Activated CD4-positive, alpha-beta T cell treated with anti-CD3 and anti-CD28 coated beads, Interleukin-2, amount 50 U/mL, for 48 hours (primary cell): ENCODE measurements at places on chromosomes 11 and 22.

DNA sequence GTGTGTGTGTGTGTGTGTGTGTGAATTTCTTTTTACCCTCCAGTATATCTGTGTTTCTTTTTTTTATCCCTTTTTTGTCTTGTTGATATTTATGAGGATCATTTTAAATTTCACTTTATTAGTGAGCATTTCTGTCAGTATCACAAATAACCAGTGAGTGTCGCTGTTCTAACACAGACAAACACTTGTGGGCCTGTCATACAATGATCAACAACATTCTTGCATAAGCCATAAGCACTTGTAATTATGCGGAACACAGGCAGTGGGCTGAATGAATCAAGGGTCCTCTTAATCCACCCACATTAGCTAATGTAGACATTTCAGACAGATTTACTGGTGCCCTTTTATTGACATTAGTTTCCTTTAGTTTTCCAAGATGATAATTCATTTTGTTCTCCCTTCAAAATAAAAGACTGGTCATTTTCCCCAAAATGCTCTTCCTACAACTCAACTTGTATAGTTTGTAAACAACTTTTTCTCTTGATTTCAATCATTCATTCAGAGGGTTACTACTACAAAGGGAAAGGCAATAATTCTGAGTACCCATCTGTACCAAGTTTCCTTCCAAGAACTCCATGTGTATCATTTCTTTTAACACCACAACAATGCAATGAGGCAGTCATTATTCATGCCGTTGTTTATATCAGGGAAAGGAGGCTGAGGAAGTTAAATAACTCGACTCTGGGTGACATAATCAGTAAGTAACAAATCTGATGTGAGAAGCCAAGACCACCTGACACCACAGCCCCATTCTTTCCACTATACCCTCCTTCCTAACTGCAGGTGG, 34.5 kb upstream of the ANO3 start:
- no peak for DNase-seq

DNA sequence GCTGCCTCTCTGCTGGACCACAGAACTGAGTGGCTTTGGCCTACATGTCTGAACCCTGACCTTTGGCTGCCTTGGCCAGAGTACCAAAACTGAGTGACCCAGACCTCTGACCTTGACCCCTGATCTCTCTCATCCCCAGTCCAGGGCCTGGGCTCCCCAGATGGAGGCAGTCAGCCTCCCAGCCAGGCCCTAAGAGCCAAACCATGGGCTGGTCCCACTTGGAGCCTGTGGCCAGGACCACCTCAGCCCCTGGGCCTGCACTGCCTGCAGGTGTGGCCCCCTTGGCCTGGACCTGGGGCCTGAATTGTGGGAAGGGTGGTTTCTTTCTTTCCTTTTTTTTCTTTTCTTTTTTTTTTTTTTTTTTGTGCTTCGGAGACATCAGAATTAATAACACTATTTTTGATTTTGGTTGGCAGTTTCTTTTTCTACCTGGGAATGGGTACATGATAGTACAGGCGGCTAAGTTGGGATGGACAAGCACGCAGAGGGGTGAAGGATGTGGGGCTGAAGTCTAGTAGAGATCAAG, 806 bp upstream of the SIPA1 start:
- DNase-seq: no peak

- no peak for DNase-seq
These were observed 27.6 kb downstream of the ZNF280B start for GRCh38 chr22:22480940-22481339.

- peak; percentile 78 for DNase-seq
These were observed 43.6 kb downstream of the LRRC32 start for GRCh38 chr11:76626921-76627401.

- no peak for DNase-seq
These were observed 2.6 kb downstream of the TMPRSS4 start for GRCh38 chr11:118079491-118079890.

DNA sequence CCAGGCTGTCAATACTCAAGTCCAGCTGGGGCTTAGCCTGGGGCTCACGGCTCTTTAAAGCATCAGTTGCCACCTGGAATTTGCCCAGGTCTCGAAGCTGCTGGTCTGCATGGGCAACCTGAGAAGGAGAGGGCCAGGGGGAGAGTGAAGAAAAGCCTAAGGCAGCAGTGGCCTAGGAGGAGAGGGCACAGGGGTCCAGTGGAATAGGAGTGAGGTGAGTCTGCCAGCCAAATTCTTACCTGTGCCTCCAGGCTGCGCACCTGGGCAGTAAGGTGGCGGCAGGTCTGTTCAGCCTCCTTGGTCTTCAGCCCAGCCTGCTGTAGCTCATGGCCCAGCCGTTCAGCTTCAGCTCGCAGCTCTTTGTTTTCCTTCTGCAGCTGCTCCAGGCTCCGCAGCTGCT, 10.0 kb downstream of the IL18BP start:
- no peak for DNase-seq

GRCh38 chr22:30733181-30733631, 38.5 kb downstream of the OSBP2 start:
- no peak for DNase-seq

DNA sequence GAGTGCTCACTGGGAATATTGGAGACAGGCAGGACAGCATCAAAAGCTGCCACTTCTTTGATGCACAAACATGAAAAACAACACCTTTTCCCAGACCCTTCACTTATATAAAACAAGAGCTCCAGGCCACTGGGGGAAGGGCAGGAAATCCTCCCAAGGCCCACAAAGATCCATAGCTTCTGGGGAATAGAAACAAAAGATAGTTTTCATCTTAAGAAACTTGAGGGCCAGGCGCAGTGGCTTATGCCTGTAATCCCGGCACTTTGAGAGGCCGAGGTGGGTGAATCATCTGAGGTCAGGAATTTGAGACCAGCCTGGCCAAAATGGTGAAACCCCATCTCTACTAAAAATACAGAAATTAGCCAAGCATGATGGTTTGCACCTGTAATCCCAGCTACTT, 15.3 kb downstream of the RTL6 start:
- no peak for DNase-seq

DNA sequence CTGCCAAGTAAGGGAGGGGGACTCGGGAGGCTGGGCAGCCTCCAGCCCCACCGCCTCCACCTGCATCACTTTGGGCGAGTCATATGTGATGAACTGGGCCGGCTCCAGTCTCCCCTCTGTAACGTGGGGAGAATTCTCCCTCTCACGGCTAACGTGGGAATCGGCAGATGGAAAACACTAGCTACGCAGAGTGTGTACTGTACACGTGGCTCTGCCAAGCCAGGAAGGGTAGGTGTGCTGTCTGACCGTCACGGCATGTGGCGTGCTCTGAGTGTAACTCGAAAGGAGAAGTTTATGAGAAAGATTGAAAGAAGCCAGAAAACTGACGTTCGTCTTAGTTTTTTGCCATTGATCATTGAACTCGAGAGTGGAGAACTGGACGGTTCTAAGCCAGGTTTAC, 13.7 kb downstream of the TRMU start:
- no peak for DNase-seq

- no peak for DNase-seq
These were observed 141.7 kb upstream of the GRIA4 start for GRCh38 chr11:105468154-105468553.

- no peak for DNase-seq
These were observed 666 bp downstream of the MSANTD4 start for GRCh38 chr11:106021181-106021966.

- peak; percentile 12 for DNase-seq
These were observed 84.0 kb upstream of the RCN1 start for GRCh38 chr11:32006799-32007388.

- no peak for DNase-seq
These were observed 28.5 kb downstream of the DCDC1 start for GRCh38 chr11:31340903-31341572.

GRCh38 chr11:58622344-58622743, at the start of gene CNTF:
CNTF (plus strand) TSS chr11:58622665; CDS start chr11:58622753, 88 bp downstream.
- DNase-seq: no peak

DNA sequence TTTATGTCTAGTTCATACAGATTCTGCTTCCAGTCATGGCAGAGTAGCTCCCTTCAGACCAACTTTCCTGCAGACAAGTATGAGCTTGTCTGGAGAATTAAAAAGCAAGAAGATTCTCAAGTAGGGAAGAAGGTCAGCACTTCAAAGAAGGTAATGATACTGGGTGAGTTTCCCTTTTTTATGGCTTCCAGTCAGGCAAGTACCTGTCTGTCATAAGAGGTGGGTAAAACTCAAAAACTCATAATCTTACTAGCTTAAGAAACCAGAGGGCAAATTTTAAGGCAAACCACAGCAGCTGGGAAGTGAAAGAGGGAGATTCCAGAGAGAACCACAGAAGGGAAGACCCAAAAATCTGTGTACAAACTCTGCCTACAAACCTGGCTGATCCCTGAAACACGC, 54.2 kb downstream of the DENND5A start:
- no peak for DNase-seq

DNA sequence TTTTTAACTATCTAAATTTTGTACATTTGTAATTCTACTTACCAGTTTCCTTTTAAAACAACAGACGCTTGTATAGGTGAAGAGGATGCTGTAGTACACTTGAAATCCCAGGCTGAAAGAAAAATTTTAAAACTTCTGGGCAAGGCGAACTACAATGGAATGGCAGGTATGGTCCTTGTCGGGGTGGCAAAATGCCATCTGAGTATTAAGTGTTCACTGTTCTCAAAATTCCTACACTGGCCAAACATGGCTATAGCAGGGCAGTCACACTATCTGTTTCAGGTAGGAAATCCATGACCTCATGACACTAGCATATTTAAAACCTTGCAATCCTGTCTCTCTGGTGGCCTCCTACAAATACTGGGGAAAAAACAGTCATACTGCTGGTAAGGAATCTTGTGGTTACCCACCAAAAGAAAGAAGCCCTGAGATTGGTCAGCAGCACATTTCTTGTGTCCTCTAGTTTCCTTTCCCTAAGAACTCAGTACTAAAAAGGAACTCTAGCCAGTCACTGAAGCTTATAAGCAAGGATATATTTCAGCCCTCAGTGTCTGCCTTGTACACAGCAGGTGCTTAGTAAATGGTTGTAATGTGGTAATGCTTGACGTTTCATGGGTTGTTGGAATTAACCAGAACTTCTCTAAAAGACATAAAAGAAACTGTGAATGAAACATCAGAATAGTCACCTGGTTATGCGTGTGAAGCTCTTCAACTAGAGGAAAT, 5.2 kb upstream of the ZC3H12C start:
- no peak for DNase-seq
